Frontal cortex (tissue), 4 donors: ENCODE measurements at places on chromosomes 1 and 21.

GRCh38 chr1:91727763-91728162, 158.2 kb downstream of the TGFBR3 start:
- DNase-seq, result no peak

- DNase-seq, result no peak
Observed at GRCh38 chr1:155640367-155640766, 30.3 kb downstream of the MSTO1 start.

DNA sequence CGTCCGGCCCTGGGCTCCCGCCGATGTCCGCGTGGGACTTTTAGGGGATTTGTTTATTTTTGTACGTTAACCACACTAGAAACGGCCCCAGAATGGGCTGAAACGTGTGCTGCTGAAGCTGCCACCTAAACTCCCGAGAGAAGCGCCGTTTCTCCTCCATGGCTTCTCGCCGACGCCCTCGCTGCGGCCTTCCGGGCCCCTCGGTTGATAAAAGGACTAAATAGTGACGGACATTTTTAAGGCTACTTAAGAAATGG, 678 bp upstream of the PTTG1IP start:
- no peak for DNase-seq

DNA sequence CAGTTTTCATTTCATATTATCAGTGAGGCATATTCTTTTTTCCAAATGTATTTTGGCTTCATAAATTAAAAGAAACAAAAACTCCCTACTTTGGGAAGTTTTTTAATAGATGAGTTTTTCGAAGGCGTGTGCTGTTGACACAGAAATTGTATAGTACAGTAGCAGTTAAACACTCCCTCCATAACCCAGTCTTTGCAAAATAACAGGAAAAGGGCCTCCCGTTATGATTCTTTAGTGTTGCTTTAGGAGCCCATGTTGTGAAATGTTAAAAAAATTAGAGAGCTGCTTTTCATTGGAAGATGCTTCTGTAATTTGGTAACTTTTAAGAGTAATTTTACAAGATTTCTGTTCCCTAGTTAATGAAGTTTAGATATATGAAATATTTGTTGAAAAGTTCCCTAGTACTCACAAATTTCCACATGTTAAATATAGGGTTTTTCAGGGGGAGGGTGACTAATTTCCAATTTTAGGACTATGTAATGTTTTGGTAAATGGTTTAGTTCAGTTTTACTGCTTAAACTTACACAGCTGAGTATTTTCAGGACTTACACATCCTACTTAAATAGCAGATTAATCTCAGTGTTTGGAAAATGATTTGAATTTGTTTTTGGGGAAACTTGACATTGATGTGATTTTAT, 2.0 kb downstream of the CAMSAP2 start:
- DNase-seq, result no peak

GRCh38 chr1:165109013-165109412, 247.5 kb downstream of the LMX1A start:
- no peak for DNase-seq

DNA sequence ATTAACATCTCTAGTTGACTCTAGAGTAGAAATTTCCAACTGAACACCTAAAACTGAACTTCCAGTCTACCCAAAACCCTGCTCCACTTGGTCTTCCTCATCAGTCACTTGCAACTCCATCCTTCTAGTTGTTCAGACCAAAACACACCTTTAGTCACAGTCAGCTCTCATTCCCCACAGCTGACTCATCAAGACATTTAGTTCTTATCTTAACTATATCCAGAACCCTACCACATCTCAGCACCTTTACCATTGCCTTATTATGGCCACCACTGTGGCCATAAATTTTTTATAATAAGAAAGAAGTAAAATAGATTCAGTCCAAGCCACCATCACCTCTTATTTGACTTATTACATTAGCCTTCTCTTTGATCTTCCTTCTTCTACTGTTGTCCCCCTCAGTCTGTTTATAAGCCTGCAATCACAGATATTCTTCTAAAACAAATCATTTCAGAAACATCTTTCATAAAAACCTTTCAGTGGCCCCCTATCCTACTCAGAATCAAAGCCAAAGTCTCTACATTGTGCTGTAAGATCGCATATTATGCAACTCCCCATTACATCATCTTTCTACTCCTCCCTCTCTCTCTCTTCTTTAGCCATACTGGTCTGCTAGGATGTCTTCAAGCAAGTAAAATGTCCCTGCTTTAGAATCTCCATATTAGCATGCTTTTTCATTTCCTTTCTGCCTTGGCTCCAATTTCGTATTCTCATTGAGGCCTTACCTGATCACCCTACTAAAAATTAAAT, 275.9 kb downstream of the LRRC40 start:
- DNase-seq, result no peak

GRCh38 chr1:22545141-22545540, 18.1 kb upstream of the EPHA8 start:
- no peak for DNase-seq

DNA sequence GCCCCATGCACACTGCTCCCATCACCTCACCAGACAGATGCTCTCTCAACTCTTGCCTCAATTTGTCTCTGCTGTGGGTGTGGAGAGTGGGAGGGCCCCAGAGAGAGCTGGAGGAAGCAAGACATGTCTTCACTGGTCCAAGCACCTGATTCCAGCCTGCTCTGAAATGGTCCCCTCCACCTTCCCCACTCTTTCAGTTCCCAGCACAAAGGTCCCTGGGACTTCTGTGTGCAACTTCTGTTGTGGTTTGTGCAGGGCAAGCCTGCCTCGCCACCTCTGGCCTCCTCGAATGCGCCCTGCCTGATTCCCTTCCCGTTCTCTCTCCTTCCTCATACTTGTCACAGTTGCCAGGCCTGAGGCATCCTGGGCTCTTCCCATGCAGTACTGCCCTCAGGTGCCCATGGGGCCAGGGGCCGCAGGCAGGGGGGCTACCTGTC, 119.3 kb downstream of the SYT2 start:
- DNase-seq, result no peak

- no peak for DNase-seq
Observed at GRCh38 chr1:212561501-212561931, 47.0 kb upstream of the ATF3 start.

DNA sequence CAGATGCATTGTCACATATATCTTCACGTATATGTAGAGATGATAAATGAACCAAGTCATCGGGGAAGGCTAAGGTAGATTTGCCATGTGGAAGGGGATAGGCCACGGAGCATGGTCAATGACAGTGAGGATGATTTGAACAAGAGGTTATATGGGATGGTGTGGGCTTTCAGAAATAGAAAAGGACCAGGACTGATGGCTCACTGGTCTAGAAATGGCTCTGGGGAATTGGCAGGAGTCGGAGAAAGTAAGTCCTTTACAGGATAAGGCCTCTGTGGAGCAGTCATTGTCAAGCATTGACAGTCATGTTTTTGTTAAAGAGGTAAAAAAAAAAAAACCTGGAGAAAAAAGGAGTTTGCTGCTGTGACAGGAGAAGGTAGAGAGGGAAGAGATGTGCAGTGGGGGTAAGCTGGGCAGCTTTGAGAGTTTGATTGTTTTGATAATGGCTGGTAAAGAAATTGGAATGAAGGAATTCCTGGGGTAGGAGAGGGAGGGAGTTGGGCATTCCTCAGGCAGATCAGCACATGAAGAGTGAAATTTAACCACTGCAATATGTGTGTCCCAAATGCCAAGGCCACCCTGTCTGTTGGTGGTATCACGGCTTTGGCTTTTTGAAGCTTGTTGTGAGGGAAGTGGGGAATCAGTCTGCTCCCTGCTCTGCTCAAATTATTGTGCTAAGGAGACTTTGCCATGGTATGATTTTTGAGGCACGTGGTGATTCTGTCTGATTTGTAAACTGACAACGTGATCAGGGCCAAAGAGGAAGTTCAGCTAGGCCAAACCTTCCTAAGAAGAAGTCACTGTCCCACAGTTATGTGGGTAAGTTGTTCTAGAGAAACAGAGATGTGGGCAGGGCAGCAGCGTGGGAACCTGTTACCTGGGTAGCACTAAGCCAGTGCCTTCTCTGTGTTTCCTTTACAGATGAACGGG, 26.0 kb downstream of the MACF1 start:
- no peak for DNase-seq

DNA sequence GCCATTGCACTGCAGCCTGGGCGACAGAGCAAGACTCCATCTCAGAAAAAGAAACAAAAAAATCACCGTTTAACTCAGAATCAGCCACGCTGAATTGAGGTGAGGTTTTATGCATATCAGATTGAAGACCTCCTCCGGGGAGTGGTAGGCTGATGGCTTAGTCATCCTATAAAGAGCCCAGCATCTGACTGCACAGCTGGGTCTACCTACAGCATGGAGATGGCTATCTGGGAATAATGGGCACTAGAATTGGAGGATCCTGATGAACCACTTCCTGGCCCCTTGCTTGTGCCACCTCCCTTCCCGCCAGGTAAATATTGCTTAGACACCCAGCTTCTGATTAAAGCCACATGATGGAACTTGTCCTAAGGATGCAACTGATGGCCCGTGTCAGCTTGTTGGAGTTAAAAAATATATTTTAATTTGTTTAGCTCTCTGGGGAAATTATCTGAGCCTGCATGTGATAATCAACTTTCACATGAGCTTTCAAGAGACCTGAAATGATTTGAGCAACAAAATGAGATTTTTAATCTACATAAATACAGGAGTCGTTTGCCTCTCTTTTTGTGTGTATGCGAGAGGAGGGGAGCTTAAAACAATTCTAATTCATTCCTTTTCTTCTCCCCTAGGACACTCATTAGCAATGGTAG, 157.2 kb downstream of the KIF26B start:
- no peak for DNase-seq

DNA sequence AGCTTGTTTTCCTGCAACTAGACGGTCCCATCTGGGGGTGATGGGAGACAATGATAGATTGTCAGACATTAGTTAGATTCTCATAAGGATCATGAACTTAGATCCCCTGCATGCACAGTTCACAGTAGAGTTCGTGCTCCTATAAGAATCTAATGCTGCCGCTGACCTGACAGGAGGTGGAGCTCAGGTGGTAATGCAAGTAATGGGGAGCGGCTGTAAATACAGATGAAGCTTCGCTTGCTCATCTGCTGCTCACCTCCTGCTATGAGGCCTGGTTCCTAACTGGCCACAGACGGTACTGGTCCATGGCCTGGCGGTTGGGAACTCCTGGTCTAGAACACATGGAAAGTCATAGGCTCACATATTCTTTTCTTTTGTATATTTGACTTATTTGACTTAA, 42.0 kb downstream of the NIBAN1 start:
- no peak for DNase-seq

- DNase-seq, result no peak
Observed at GRCh38 chr1:56537660-56538059, 41.7 kb downstream of the PLPP3 start.

DNA sequence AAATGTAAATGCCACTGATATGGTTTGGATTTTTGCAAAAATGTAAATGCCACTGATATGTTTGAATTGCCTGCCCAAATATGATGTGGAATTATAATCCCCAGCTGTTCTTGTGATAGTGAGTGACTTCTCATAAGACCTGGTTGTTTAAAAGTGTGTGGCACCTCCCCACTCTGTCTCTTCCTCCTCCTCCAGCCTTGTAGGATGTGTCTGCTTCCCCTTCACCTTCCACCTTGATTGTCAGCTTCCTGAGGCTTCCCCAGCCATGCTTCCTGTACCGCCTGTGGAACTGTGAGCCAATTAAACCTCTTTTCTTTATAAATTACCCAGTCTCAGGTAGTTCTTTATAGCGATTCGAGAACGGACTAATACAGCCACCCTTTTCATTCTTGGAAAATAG, 1.3 kb upstream of the CCT8 start:
- DNase-seq, result no peak

DNA sequence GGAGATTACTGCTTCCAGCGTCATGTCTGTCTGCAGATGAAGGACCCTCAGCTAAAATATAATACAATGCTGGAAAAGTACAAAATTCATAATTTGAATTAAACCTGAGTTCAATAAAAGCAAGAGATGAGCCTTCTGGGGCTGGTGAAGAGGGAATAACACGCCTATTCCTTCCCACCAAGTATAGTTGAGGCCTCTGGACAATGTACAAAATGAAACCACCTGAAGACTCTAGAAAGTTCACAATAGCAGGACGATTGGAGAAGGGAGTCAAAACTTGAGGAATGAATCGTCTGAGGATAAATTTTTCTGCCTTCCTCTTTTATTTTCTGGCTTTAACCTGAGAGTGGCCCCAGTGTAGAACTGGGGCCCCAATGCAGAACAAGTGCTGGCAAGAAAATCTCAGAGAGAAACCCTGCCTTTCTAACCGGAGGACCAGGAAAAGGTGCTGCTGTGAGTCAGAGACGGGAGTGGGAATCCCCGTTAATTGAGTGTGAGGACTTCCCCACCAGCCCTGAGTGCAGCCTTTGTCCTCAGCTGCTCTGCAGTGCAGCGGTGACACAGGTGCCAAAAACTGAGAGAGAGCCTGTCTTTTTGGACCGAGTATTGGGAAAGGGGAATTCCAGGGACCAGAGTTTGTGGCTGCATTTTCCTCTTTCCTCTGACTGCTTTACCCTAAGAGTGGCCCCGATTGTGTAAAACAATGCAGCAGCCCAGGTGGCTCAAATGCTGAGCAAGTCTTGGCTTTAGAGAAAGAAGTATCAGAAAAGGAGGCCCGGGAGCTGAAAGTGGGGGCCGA, 264.9 kb downstream of the DYRK1A start:
- DNase-seq, result no peak

DNA sequence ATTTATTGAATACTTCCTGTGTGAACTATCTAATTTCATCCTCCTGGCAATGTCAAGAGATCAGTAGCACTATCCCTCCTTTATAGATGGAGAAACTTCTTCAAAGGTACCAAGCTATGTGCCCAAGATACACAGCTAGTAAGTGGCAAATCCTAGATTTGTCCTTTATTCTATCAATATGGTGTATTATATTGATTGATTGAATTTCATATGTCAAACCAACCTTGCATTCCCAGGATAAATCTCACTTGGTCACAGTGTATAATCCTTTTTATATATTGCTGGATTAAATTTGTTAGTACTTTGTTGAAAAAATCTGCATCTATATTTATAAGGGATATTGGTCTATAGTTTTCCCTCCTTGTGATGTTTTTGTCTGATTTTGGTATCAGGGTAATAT, 48.8 kb upstream of the TMEM51 start:
- no peak for DNase-seq

- no peak for DNase-seq
Observed at GRCh38 chr1:102071451-102071850, 74.7 kb upstream of the OLFM3 start.

DNA sequence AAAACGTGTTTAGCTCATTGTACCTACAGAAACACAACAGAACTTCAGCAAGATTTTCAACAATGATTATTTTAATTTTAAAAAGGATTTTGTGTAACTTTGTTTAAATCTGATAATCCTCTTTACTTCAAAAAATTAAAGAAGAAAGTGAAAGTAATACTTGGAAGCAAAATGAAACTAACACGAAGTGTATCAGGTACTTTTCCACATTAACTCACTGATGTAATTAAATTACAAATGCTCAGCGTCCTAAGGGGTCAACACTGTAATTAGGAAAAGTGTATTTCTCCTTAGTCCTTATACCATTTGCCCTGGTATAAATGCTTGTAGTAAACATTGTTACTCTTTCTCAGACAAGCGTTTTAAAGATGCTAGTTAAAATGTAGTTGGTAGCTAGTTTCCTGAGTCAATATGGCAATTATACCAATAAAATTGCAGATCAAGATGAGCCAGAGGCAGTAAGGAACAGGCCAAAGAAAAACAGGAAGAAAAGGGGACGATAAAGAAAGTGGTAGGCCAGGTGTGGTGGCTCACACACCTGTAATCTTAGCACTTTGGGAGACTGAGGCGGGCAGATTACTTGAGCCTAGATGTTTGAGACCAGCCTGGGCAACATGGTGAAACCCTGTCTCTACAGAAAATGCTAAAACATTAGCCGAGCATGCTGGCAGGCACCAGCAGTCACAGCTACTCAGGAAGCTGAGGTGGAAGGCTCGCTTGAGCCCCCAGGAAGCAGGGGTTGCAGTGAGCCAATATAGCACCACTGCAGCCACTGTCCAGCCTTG, 553.0 kb downstream of the SMYD3 start:
- no peak for DNase-seq
